ENCODE measurements at places on chromosomes 6 and 20.

DNA sequence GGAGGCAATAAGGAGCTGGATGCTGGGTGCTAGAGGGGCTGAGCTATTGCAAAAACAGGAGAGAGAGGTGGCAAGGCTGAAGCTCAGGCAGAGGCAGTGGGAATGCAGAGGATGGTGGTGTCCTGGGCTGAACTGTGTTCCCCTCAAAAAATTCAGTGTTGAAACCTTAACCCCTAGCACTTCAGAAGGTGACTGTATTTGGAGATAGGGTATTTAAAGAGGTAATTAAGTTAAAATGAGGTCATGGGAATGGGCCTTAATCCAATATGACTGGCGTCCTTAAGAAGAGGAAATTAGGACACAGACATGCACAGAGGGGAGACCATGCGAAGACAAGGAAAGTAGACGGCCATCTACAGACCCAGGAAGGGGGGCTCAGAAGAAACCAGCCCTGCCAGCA is 11.5 kb upstream of the MMP9 start:
- DNase-seq, result no peak

GRCh38 chr20:63310265-63310991 is 17.4 kb downstream of the COL20A1 start:
- no peak for DNase-seq

DNA sequence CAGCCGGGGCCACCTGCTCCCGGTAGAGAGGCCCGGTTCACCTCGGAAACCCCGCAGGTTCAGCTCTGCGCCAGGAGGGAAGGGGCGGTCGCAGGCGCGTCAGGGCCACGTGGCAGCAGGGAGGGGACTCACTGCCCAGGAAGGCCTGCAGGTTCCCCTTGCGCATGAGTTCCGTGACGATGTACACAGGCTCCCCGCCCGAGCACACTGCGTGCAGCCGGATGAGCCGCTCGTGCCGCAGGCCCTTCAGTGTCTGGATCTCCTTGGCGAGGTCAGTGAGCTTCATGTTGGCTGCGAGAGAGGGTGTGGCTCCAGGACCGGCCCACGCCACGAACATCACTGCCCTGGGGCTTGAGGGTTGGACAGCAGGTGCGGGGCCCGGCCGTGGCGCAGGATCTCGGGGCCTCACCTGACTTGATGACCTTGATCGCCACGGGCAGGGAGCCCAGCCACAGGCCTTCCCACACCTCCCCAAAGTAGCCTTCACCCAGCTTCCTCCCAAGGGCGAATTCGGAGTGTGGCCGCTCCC is 4.9 kb upstream of the PTK6 start:
- DNase-seq, result no peak

GRCh38 chr6:3484946-3485345 is 28.1 kb upstream of the SLC22A23 start:
- DNase-seq, result no peak

DNA sequence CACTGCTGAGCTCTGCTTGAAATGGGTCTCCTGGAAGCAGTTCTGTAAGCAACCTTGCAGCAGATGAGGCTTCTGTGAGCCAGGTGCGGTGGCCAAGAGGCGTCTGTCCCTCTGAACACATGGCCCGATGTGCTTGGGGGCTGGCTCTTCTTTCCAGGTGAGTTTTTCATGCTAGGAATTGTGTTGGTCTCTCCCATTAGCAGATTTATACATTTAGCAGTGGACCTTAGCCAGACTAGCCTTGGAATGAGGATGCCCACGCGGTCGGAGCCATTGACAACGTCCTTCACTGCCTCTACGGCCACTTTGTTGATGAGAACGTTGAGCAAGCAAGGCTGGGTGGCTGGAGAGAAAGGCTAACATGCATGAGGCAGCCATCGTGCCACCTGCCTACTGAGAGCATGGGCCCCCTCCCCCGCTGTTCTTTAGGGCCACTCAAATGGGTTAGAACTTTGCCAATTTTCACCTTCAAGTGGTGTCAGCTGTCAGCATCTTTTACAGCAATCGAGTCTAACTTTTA is 33.5 kb downstream of the ERMARD start:
- DNase-seq, result no peak

DNA sequence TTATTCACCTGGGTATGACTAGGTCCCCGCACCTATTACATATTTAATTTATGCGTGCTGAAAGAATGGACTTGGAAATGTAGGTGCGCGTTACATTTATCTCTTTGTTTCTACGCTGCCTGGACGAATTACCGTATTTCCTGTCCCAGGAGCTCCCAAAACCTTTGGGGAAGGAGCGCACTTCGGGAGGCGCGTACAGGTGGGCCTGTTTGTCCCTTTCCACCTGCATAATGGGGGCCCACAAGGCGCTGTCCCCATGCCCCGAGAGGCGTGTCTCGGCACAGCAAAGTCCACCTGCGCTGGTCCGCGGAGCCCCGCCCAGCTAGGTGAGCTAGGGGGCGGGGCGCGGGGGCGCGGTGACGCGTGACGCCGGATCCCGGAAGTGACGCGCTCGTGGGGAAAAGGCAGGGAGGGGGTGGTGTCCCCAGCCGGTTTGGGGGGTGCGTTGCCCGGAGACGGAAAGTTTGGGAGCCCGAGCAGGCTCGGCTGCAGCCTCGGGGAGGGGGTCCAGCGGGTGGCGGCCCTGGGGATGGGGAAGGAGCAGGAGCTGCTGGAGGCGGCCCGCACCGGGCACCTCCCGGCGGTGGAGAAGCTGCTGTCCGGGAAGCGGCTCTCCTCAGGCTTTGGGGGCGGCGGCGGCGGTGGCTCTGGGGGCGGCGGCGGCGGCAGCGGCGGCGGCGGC is at the start of gene ANKS1A:
Gene ANKS1A, plus strand, starts transcription at position 382 of the 682 bp plus-strand sequence. Its CDS starts 148 bp downstream, at position 530.
- DNase-seq, result peak; percentile 89

GRCh38 chr6:91447081-91447480 is 860.2 kb upstream of the MAP3K7 start:
- DNase-seq, result no peak

DNA sequence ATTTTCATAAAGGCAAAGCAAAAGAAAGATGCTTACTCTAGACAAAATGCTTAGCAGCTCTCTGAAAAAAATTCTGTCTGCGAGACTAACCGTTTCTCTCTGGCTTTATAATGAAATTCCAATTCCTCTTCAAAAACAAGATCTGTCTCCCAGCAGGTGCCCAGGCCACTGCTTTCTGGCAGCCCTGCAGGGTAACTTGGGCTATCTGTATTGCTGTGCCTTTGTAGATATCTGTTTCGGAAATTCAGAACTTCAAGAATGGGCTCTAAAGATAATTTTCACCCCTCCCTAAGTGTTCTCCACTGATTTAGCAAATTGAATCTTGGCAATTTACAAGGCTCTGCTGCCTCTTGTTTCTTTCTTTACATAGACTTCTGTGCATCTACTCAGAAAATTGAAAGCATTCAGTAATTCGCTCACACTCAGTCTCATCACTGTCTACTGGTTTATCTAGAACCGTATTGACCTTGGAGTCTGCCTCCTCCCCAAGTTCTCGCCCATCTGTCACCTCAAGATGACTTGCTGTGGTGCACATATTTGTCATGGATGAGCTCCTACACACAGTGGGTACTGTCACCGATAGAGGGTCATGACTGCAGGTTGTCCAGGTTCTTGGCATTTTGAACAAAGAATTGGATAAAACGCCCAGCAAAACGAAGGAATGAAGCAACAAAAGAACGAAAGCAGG is 26.4 kb upstream of the FABP7 start:
- DNase-seq, result no peak

DNA sequence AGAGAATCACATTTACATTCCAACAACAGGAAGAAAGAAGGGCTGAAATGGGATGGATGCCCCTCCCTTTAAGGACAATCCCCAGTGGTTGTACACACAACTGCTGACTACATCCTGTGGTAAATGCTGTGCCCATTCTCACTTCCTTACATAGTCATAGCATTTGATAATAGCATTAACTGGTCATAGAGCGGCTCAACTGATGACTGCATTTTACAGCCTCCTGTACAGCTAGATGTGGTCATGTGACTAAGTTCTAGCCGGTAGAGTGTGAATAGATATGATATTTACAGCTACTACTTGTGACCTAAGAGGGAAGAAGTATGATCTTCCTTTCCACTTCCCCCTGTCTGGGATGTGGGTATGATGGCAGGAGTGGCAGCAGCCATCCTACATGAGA is 24.7 kb downstream of the KCNK17 start:
- DNase-seq, result no peak

GRCh38 chr20:18645196-18645745 is 57.4 kb downstream of the DTD1 start:
- DNase-seq, result no peak

GRCh38 chr6:72715119-72715518 is 93.3 kb downstream of the KCNQ5 start:
- DNase-seq, result no peak

Measured in stimulated activated CD4-positive, alpha-beta T cell treated with anti-CD3 and anti-CD28 coated beads, TNF-alpha, amount 100 ng/mL, for 4 hours (primary cell).